H9 (cell line): ENCODE measurements at places on chromosomes 6 and 20. TPM values are rescaled to one million over a fixed set of nuclear protein-coding genes. Genes with fewer than 3 reads are reported as not detected.

DNA sequence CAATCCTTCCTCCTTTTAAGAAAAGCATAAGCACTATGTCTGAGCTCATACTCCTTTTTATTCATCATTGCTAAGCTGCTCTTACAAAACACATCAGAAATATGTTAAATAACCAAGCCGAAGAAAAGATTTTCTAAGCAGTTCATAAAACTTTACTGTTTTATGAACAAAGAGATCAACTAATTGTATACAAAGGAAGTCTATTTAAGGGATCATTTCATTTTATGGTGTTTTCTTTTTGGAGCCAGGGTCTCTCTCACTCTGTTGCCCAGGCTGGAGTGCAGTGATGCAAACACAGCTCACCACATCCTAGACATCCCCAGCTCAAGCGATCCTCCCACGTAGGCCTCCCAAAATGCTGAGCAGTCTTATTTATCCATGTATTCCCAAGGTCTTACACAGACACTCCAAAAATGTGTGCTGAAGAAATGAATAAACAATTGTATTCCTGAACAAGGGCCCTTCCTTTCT lies 9.3 kb downstream of the NUDT3 start:
- no peak overlapping the region for H3K27ac ChIP-seq
- no peak overlapping the region for H3K4me3 ChIP-seq
- no peak for DNase-seq
- peaks cover 2% of the 10 kb centered on the region for H3K4me1 ChIP-seq

The SIRPD gene
- total RNA-seq: not detected in 2 replicates

The PKHD1 gene
- total RNA-seq: 0.07 and 0.09 TPM in 2 replicates

DNA sequence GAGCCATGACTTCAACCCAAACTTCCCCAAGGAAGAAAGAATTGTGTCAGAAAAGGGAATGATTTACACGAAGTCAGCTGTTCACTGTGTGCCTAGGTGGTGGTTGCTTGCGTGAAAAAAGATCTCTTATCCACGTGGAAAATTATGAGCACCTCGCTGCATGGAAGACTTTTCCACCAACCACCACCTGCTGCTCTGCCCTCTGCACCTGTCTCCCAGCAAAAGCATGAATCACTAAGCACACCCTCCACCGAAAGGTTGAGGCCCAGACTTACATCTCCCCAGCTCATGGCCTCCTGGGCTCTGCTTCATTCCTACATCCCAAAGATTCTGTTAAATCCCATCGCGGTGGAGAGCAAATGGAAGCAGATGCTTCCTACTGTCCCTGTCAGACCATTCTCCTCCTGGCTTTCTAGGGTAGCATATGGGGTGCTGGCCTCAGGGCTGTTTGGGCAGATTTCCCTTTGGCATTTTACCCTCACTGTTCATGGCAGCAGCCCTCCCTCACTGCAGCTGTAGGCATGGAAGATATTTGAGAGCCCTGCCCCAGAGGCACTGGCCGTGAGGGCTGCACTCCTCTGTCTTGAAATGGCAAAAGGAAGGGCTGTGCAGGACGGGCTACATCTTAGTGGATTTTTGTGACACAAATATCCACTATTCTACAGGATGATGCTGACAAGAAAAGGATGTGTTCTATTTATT lies 37.6 kb upstream of the CST5 start:
- no peak for DNase-seq
- H3K4me3 ChIP-seq: no peak overlapping the region
- H3K4me1 ChIP-seq: no peaks in the 10 kb centered on the region
- H3K27ac ChIP-seq: no peak overlapping the region
- no peaks in the 10 kb centered on the region for H3K27me3 ChIP-seq

The AFG1L gene
- 4.7 and 6.9 TPM in 2 replicates for total RNA-seq

The PAK5 gene
- 0.20 and 0.37 TPM in 2 replicates for total RNA-seq

DNA sequence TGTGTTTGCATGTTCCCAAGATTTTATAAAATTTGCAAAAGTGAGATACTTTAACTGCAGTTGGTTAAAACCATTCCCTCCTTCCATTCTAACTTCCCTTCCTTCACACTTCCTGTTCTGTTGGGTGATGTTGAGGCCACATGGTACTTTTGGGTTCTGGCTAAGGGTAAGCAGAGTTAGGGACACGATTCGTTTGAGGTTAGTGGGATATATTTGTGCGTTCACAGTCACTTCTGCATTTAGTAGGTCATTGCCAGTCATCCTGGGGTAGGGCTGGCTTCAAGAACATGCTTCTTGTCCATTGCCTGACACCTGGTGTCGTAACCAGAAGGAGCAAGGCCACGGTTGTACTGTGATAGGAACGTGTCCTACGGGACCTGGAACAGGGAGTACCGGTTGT lies 340.1 kb downstream of the ZFAND3 start:
- peaks cover 12% of the 10 kb centered on the region for H3K36me3 ChIP-seq
- no peaks in the 10 kb centered on the region for H3K4me1 ChIP-seq
- H3K4me3 ChIP-seq: no peak overlapping the region

GRCh38 chr20:10430000-10430466 lies 4.0 kb downstream of the MKKS start:
- no peak for DNase-seq
- no peak overlapping the region for H3K27ac ChIP-seq
- H3K4me1 ChIP-seq: peaks cover 3% of the 10 kb centered on the region; the same call in 1 of the 2 replicates
- H3K27me3 ChIP-seq: no peaks in the 10 kb centered on the region

The CBFA2T2 gene
- total RNA-seq: 10.9 and 11.2 TPM in 2 replicates

The ADTRP gene
- total RNA-seq: not detected in 2 replicates

- H3K4me1 ChIP-seq: no peaks in the 10 kb centered on the region; the same call in 1 of the 2 replicates
- no peak for DNase-seq
- no peak overlapping the region for H3K27ac ChIP-seq
- no peaks in the 10 kb centered on the region for H3K27me3 ChIP-seq
Observed at GRCh38 chr20:25308671-25309394, 60.9 kb downstream of the PYGB start.

DNA sequence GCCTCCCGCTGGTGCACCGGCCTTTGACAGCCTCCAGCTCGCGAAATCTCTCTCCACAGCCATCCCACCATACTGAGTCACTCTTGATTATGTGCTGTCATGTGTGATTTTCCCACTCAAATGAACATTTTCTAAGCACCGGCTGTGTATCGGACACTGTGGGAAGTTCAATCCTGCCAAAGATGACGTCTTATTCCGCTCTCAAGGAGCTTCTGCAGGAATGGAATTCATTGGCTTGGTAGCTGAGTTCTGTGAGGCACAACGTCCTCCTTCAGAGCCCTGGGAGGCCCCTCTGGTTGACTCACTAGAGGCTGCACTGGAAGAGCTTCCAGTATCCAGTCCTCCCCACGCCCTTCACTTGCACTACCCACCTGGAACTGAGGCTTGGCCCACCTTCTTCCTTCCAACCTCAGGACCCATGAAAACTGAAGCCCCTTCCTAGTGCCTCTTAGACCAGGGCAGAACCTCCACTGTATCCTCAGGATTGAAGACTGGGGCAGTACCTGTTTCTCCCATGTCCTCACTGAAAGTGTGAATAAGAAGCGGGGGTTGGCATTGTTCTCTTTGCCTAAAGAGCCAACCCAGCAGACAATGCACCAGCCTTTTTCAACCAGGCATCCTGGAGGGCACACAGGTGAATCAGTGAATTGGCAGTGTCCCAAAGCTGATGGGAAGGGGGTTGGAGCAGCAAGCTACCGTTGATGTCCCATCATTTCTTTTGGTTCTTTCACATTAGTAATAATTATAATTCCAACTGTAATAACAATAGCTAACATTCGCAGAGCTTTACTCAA lies 1.7 kb downstream of the UNC5CL start:
- no peak overlapping the region for H3K4me3 ChIP-seq
- DNase-seq: no peak
- H3K4me1 ChIP-seq: no peaks in the 10 kb centered on the region
- no peaks in the 10 kb centered on the region for H3K36me3 ChIP-seq

DNA sequence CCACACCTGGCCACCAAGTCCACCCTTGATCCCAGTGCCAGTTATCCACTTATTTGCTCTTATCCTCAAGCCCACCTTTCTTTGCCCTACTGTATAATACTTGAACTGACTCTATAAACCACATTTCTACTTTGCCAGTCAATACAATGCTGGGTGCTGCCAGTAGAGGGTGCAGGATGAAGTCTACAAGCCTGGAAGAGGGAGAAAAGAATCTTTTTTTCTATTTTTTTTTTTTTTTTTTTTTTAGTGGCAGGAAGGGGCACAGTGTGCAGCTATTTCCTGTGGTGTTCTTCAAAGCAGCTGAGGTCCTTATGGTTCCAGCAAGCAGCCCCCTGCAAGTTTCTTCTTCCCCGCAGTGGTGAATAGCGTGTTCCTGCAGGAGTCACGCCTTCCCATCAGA lies 22.2 kb upstream of the GABRR1 start:
- no peaks in the 10 kb centered on the region for H3K36me3 ChIP-seq
- peaks cover 6% of the 10 kb centered on the region; the same call in 1 of the 2 replicates for H3K4me1 ChIP-seq
- H3K4me3 ChIP-seq: no peak overlapping the region
- H3K27ac ChIP-seq: no peak overlapping the region

The SLC35D3 gene
- total RNA-seq: 0.17 and 0.57 TPM in 2 replicates

The ADGB gene
- total RNA-seq: not detected in 2 replicates

The RSPO3 gene
- not detected in 2 replicates for total RNA-seq
